ENCODE measurements at places on chromosomes 2 and 18.

GRCh38 chr2:200483729-200484198 is 26.1 kb downstream of the KCTD18 start:
- no peak for DNase-seq

DNA sequence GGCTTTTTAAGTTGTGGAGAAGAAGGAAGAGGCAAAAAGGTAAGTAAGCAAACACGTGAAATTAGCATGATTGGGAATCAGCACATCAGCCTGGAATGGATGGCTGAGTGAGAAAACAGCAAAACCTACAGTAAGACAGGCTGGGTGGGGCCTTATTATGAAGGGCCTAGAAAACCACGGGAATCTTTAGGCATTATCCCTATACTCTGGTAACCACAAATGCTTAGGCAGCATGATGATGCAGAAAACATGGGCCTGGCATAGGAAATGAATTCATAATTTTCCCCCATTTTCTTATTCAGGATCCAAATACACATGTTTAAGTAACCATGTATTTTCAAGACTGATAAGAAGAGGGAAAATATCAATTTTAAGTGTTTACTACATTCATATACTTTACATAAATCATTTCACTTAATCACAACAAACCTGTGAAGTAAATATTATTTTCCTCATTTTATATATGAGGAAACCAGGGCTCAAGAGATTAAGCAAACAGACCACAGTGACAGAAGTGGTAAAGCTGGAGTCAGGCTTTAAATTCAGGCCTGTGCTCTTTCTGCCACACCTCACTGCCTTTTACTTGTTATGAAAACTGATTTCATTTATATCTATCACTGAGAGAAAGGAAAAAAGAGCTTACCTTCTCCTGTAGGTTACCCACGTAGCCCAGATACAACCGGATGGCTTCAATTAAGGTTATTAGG is 4.0 kb downstream of the TMEM17 start:
- no peak for DNase-seq

DNA sequence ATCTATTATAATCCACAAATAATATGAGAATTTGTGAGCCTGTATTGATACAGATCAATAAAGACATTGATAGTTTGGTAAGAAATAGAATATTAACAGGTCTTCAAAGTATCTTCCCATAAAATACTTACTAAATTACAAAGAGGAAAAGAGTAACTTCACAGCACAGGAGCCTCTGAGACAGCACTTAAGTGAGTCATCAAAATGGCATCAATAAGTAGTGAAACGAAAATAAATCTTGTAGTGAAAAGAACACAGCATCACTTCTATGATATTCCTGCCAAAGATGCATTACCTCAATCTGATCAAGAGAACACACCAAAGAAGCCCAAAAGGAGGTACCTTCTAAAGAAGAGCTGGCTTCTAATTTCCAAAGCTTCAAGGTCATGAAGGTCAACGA is 116.4 kb downstream of the CBLN2 start:
- no peak for DNase-seq

- no peak for DNase-seq
These were observed 35.8 kb downstream of the PPIG start for GRCh38 chr2:169619946-169620345.

- DNase-seq: no peak
These were observed 60.4 kb downstream of the FIGN start for GRCh38 chr2:163675388-163675787.

DNA sequence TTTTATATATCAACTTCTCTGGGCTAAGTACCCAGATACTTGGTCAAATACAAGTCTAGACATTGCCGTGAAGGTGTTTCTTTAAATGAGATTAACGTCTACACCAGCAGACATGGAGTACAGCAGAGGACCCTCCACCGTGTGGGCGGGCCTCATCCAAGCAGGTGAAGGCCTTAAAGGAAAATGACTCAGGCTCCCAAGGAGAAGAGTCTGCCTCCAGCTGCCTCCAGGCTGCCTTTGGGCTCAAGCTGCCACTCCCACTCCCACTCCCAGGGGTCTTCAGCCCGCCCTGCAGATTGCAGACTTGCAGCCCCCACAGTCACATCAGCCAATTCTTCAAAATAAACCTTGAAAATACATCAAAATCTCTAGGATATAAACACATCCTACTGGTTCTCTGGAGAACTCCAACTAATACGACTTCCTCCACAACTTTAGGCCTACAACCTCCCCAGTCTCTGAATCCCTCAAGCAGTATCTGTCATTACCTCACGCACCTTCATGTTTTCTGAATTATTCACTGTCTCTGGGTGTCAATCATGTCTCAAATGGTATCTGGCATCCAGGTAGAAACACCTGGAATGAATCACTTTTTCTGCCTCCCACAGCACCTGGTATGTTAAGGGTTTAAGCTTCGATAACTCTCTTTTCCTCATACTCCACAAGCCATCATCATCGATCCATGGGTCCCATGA is 6.9 kb downstream of the ITGB1BP1 start:
- no peak for DNase-seq

GRCh38 chr2:120763508-120763907 is 27.8 kb downstream of the GLI2 start:
- DNase-seq: no peak

GRCh38 chr2:99793022-99793421 is 303.2 kb upstream of the REV1 start:
- DNase-seq: no peak

DNA sequence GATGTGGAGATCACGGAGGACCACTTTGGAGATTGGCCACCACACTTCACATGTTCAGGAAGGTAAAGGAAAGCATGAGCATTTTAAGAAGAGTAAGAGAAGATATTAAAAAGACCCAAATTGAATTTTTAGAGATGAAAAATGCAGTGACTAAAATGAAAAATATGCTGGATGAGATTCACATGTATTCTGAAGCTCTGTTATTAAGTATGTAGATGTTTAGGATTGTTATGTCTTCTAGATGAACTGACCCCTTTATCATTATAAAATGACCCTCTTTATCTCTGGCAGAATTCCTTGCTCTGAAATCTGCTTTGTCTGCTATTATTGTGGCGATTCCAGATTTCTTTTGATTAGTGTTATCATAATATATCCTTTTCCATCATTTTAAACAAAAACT is 36.0 kb upstream of the DYNC2LI1 start:
- no peak for DNase-seq

DNA sequence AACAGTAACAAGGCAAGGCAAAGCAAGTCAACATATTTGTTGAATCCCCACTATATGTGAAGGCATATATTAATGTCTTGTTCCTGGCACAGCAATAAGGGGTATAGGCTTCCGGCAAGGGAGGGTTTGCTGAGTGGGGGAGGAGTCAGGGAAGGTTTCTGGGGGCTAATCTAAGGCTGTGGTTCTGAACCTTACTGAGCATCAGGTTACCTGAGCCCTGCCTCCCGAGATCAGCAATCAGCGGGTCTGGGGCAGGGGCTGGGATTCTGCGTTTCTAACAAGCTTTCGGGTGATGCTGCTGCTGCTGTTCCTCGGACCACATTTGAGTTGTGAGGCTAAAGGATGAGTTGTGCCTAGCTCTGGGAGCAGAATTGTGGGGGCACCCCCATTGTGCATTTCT is 401.7 kb upstream of the SPRED2 start:
- DNase-seq: no peak
